T-helper 22 cell (primary cell): ENCODE measurements at places on chromosomes 7 and 10.
A peak's percentile ranks its signal among the peaks of the same experiment; 100 is the strongest.

DNA sequence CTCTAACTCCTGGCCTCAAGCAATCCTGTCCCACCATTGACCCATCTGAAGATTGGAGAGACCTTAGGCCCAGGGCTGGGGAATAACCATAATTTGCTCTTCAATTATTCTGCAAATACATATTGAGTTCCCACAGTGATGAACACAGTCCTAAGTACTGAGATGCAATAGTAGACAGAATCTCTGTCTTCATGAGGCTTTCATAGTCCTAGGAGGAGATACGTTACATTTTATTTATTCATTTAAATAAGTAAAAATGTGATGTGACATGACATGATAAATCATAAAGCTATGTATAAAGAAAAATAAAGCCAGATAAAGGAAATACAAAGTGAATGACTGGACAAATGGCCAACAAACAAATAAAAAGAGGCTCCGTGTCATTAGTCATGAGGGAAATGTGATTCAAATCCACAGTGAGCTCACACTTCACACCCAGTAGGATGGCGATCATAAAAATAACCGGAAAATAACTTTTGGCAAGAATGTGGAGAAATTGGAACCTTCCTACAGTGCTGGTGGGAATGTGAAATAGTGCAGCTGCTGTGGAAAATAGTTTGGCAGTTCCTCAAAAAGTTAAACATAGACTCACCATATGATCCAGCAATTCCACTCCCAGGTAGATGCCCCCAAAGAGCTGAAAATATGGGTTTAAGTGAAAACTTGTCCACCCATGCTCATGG lies 52.1 kb upstream of the JCAD start:
- no peak for DNase-seq

DNA sequence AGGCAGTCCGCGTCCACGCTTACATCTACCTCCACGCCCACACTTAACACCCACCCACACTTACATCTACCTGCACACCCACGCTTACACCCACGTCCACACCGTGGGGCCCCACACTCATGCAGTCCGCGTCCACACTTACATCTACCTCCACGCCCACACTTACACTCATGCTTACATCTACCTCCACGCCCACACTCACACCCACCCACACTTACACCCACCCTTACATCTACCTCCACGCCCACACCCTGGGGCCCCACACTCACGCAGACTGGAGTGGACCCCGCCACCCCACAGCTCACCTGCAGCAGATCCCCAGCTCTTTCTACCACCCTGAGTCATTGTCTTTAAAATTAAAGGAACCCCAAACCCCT lies 32.4 kb upstream of the PWWP2B start:
- DNase-seq, result peak; percentile 14

- no peak for DNase-seq
Observed at GRCh38 chr7:37096341-37096740, 352.3 kb downstream of the ELMO1 start.

GRCh38 chr7:150738591-150739001 lies 1.4 kb downstream of the GIMAP5 start:
- no peak for DNase-seq

DNA sequence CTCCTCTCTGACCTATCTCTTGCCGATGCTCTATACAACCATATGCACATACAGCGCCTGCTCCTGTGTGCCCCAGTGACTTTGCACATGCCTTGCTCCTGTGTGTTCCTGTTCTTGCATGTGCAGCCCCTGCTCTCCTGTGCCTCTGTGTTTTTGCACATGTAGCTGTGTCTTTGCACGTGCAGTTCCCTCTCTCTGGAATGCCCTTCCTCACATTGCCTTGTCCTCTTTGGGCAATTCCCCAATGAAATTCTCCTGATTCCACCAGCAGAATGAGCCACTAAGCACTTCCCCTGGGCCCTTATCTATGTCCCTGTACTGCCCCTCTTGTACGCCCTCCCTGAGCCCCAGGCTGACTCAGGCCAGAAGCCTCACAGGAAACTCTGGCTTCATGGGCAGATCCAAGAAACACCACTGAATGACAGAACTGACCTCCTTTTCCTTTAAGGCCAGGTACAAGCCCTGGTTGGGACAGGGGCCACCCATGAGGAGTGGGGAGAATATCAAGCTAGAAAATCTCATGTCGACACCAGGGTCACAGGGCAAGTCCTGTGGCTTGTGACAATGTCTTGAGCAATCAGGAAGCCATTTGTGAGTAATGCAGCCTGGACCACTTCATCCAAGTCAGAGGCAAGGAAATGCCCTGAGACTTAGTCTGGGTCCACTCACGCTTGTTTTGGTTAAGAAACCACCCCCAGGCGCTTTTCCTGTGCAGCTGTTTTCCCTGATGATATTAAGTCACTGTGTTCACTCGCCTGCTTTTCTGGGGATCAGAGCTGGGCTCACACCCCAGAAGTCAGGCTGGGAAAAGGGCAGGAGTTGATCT lies 1.9 kb upstream of the ARHGAP22 start:
- DNase-seq, result no peak

DNA sequence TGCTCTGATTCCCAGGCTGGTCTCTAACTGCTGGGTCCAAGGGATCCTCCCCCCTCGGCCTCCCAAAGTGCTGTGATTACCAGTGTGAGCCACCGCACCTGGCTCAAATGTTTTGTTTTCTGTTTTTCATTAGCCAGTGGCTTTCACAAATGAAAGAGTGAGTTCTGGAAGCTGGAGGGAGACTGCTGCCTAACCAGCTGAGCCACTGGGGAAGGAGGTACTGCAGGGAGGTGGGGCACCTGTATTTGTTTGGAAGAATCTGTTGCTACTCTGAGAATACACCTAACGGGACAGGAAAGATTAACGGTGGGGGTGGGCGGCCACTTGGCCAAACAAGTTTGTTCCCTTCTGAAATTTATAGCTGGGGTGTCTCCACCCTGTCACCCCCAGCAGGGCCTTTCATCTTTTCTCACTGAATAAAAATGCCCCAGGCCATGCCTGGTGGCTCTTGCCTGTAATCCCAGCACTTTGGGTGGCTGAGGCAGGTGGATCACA lies 4.7 kb downstream of the STOX1 start:
- DNase-seq, result no peak

DNA sequence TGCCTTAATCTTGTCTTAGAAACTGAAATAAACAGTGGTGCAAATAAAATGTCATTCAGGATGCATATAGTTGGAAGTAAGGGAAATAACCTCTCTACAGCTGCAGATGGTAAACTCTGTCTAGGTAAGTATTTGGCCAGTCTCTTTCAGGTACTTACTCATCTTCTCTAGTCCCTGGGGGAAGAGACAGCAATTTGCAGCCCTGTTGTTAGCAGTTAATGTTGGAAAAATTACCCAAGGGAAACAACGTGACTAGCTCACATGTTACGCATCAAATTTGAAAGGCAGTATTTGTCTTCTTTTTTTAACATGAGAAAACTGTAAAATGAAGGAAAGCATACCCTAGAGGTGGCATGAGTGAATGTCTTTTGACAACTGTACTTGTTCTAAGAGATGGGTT lies 3.2 kb upstream of the HUS1 start:
- no peak for DNase-seq

GRCh38 chr10:71064413-71065118 lies 147.8 kb upstream of the UNC5B start:
- no peak for DNase-seq

DNA sequence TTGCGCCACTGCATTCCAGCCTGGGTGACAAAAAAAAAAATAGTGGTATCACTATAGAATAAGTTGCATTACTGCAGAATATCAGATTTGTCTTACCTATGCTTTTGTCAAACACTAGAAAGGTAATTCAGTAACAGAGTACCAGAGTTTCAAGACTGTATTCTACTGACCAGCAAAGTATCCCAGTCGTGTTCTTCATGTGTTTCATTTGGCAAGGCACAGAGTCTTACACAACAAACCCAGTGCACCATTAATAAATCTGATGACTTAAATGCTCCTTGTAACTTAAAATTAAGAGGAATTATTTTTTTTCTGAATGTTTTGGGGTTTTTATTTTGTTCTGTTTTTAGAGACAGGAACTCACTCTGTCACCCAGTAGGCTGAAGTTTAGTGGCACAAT lies 34.4 kb upstream of the PBLD start:
- DNase-seq, result no peak

- no peak for DNase-seq
Observed at GRCh38 chr7:132758986-132759385, 182.7 kb upstream of the PLXNA4 start.

DNA sequence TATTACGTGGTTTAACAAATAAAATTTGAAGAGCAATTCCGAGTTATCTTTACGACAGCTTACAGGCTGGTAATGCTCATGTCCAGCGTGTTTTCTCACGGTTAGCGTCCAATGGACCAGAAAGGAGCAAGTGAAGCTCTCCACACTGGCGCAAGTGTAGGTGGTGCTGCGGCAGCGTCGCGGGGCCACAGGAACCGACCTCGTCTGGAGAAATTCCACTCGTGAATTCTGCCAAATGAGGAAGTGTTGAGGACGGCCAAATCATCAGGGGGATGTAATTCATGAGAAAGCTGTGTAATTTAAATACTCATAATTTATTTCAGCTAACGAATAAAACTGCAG lies 350 bp upstream of the ZNF37A start:
- DNase-seq, result no peak

DNA sequence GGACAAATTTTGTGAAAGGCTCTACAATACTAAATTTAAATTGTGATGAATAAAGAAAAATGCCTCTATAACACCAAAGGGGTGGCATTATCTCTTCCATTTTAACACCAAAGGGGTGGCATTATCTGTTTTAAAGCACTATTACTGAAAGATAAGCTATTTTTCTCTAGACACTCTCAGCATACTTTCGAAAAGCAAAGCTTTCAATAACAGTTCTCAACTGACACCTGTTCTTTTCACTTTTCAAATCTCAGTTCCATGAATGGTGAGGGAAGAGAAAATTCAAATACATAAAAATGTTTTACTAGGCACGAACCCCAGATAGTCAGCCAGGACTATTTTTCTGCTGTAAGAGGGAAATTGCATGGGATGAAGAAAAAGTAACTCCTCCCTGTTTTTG lies 103.8 kb downstream of the CPEB3 start:
- no peak for DNase-seq

DNA sequence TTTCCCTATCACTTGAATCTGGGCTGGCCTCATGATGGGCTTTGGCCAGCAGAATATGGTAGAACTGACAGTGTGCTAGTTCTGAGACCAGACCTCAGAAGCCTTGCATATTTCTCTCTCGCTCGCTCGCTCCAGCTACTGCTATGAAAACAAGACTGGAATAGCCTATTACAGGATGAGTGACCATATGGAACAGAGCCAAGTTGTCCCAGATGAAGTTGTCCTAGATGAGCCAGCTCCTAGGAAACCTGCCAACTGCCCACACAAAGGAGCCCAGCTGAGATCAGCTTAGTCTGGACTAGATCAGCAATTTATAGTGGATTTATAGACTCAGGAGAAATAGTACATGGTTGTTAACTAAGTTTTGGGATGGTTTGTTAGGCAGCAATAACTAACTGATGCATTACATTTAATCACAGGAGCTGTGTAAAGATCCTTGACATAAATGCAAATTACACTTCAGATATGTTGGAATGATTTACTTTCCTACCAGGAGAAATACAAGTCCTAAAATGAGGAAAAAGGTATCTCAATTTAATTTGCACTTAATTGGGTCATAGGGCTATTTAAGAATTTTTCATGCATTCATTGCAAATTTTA lies 6.8 kb upstream of the HECW1 start:
- no peak for DNase-seq

GRCh38 chr7:18425227-18425626 lies 70.3 kb upstream of the HDAC9 start:
- DNase-seq, result no peak

GRCh38 chr10:14570800-14571199 lies 203.9 kb downstream of the FAM107B start:
- no peak for DNase-seq

- DNase-seq, result no peak
Observed at GRCh38 chr7:1401011-1401410, 58.3 kb downstream of the MICALL2 start.

- no peak for DNase-seq
Observed at GRCh38 chr7:134367956-134368749, 51.4 kb upstream of the SLC35B4 start.

DNA sequence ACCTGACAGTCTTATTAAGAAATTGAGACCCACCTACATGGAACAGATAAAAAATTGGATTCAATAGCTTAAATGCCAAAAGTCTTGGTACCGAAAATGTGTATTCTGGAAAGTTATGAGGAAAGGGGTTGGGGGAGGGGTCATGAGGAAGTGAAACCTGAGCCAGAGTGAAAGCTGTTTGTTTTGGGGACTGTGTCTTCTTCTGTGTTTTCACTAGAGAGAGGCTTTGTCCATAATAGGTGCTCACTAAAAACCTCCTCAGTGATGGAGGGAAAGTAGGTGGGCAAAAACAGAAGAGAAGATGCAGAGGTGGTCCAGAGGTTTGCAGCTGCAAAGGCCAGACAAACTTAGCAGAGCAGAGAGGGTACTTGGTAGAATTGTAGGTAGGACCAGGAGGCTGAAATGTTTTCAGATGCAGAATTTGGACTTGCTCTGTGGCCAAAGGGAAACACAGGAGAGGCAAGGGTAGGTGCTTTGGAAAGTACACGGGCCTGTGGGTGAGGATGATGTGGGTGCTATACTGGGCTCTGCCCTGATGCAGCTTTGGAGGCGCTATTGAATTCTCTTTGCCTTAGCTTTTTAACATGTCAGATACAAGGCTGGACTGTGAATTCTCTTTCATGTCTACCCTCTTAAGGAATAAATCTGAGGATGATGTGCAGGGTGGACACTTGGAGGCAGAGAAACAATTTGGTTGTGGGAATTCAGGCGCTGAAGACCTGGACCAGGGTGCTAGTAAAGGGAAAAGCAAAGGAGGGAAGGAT lies 254.6 kb downstream of the PTEN start:
- no peak for DNase-seq

DNA sequence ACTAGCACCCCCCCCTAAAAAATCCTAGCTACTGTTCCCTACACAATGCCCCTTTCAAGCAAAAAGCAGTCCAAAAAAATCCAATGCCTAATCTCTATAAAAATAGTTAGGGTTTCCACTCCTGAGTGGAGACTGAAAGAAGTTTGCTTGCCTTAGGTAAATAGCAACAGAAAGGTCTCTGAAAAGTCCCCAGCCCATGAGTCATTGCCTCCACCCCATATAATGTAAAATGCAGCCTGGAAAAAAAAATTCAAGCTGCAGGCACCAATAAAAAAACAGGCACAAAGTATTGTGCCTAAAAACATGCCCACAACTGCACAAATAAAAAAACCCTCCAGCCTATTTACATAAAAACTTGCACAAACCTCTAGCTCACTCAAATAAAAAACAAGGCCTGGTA lies 47.5 kb downstream of the ZNF680 start:
- DNase-seq, result no peak

GRCh38 chr7:2289111-2289586 lies 25.1 kb downstream of the SNX8 start:
- DNase-seq, result no peak

GRCh38 chr7:22348379-22348778 lies 8.6 kb downstream of the RAPGEF5 start:
- no peak for DNase-seq

DNA sequence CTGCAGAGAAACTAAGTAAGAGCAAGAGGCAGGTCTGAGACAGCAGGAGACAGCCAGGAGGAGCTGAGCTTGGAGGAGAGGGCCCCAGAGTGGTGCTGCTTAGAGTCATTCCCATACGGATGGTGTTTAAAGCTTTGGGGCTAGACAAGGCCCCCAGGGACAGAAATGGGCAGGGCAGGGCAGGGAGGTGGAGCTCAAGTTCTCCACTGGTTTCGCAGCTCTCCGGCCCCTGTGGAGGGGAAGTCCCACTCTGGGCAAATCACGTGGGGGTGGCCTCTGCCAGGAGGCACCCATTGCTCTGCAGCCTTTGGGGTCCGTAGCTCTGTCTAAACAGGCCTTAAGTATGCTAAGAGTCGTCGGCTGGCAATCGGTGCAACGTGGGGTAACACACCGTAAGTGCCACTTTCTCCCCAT lies 1.0 kb upstream of the PTPRE start:
- no peak for DNase-seq
